Effector CD8-positive, alpha-beta T cell (primary cell): ENCODE measurements at places on chromosomes 5 and 9.

- no peak for DNase-seq
Measured at GRCh38 chr9:110996436-110997220, 41.6 kb downstream of the LPAR1 start.

GRCh38 chr5:126544087-126544740, 50.8 kb downstream of the ALDH7A1 start:
- no peak for DNase-seq

DNA sequence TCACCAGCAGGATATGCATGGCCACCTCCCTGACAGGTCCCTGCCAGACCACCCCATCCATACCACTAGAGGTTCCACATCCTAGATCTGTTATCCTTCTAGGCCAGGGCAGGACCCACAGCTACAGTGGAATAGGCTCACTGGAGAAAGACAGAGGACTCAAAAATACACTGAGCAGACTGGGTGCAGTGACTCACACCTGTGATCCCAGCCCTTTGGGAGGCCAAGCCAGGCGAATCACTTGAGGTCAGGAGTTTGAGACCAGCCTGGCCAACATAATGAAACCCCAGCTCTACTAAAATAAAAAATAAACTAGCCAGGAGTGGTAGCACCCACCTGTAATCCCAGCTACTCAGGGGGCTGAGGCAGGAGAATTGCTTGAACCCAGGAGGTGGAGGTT, 56.5 kb upstream of the TESK1 start:
- DNase-seq: no peak

- no peak for DNase-seq
Measured at GRCh38 chr5:168417731-168418429, 68.4 kb upstream of the RARS1 start.

- DNase-seq: no peak
Measured at GRCh38 chr9:137965177-137965795, 87.7 kb downstream of the CACNA1B start.

DNA sequence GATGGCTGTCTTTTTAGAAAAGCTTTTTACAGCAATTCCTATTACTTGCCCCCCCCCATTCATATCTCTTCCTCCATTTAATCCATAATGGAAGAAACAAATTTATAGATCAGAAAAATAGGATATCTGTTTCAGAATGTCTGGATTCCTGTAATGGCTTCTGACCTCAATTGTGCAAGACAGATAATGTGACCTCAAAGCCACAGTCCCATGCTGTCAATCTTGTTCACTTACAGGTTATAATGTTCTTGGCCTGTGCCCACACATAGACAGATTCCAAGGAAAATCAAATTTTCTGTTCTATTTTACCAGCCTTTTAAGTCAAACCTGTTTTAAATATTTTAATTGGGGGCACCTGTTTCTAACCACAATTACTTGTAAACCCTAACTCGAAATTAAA, 143.4 kb downstream of the ENTREP1 start:
- DNase-seq: no peak
